Kidney glomerular epithelial cell (primary cell): ENCODE measurements at places on chromosomes 16 and 17.

- peak; percentile 85 for DNase-seq
Measured at GRCh38 chr17:7242717-7243452, 636 bp upstream of the GABARAP start.

DNA sequence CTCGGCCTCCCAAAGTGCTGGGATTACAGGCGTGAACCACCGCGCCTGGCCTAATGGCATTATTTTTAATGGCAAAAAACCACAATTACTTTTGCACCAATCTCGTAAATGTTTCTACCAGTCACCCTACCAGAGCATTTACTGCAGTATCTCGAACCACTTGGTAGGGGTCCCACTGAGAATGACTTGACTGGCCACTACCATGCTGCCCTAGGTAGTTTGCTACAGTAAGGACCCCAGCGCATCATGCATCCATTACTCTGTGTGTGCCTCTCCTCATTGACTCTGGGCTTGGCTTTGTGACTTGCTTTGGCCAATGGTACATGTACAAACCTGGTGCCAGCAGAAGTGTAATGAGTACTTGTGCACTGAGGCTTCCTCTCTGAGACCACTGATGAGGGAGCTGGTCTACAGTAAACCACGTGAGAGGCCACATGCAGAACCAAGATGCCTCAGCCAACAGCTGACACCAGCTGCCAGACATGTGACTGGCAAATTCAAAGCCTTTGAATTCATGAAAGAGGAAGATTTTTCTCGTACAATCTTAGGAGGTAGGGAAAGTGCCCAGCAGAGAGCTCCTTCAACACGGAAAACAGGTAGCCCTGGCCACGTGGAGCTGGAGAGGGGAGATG, 421.7 kb upstream of the C16orf82 start:
- no peak for DNase-seq

GRCh38 chr16:20867585-20867984, 32.6 kb downstream of the DCUN1D3 start:
- DNase-seq, result no peak

DNA sequence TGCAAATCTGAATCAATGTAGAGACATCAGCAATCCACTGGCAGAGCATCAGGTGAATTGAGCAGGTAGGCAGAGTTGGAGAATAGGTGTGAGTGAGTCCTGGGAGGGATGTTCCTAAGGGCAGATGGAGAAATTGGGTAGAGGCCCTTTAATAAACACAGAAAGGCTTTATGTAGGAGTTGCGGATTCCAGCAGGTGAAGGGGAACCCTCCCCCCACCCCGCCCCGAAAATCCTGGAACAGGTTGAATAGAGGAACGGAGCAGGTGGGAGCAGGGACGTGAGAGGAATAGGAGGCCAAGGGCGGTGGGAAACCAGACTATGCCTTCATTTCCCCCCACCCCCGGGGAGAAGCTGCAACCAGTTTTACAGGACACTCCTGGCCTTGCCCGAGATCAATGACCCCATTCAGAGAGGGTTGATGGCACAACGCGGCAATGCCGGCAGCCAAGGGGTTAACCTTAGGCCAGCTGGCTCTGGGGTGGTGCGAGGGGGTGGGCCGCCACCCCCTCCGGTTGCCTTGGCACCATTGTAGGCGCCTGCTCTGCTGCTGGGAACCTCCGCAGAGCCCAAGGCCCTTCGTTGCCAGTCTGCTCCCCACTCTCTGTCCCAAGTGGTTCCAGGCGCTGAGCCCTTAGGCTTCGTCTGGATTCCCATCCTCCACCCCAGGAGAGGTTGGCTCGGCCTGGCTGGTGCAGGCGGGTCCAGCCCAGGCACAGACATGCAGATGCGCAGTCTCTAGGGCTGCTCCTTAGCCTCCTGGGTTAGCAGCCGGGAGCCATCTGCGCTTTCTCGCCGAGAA, 814 bp upstream of the RUNDC3A start:
- peak; percentile 13 for DNase-seq

GRCh38 chr17:74513987-74514631, 17.2 kb downstream of the CD300LB start:
- no peak for DNase-seq

DNA sequence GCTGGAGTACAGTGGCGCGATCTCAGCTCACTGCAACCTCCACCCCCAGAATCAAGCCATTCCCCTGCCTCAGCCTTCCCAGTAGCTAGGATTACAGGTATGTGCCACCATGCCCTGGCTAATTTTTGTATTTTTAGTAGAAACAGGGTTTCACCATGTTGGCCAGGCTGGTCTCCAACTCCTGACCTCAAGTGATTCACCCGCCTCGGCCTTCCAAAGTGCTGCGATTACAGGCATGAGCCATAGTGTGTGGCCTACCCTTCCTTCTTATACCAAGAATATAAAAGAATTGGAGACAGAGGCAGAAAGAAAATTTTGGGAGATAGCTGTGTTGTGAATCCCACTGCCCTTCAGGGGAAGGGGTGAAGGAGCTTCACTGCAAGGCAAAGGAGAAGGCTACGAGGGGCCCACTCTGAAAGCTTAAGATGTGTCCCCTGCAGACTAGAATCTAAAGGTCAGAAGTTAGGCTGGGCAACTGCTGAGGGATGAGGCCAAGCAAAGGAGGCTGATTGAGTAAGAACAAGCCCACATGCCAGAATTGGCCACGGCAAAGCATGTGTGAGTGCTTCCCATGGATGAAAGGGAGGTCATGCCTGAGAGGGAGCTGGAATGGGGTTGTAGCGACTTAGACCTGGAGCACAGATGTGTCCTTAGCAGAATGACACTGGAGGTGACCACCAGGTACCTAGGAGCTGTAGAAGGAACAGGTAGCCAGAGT, 8.4 kb upstream of the CRYBA1 start:
- no peak for DNase-seq

DNA sequence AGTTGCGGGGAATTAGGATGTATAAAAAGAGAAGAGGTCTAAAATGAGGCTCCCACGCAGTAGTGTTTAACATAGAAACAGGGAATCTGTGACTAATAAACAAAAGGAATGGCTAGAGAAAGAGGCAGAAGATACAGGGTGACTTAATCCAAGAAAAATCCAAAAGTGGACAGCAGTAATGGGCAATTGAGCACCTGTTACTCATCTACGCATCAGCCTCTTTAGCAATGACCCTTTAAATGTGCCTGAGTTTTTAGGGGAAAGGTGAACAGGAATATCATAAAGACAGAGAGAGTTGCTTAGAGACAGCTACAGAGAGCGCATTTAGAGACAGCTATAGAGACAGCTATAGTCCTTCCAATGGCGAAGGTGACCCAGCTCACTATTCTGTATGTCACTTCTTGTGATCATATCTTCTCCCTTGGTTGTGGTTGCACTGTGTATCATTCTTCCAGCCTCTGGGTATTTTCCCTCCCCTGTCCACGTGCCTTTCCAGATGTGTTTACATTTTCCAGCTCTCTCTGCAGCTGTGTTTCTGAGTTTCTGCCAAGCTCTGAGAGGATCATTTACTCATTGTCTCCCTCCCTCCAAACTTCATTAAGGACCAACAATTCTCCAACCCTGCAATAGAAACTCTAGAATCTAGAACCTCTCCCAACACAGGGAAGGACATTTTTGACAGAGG, 61.5 kb downstream of the MYOCD start:
- DNase-seq, result peak; percentile 30

GRCh38 chr16:87996962-87997880, 46.0 kb downstream of the BANP start:
- no peak for DNase-seq

- DNase-seq, result no peak
Measured at GRCh38 chr17:77460514-77461046, 319.8 kb downstream of the SEC14L1 start.

GRCh38 chr16:73846007-73846330, 450.6 kb upstream of the PSMD7 start:
- DNase-seq, result no peak

- DNase-seq, result no peak
Measured at GRCh38 chr17:1039123-1039507, 42.2 kb downstream of the TIMM22 start.

DNA sequence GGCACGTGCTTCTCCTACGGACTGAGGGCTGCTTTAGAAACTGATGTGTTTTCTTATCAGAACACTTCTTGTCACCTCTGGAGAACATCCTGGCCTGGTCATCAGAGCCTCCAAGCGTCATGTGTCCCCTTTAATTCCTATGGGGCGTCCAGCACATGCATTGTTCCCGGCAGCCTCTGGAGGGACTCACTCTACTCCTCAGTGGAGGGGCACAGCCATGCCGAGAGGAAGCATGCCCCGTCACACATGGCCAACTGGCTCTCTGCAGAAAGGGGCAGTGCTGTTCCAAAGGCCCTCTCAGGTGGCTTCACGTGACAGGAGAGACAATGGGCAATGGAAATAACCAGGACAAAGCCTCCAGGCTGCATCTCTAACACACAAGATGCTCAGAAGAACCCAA, 31.8 kb downstream of the CDRT15L2 start:
- DNase-seq, result no peak

DNA sequence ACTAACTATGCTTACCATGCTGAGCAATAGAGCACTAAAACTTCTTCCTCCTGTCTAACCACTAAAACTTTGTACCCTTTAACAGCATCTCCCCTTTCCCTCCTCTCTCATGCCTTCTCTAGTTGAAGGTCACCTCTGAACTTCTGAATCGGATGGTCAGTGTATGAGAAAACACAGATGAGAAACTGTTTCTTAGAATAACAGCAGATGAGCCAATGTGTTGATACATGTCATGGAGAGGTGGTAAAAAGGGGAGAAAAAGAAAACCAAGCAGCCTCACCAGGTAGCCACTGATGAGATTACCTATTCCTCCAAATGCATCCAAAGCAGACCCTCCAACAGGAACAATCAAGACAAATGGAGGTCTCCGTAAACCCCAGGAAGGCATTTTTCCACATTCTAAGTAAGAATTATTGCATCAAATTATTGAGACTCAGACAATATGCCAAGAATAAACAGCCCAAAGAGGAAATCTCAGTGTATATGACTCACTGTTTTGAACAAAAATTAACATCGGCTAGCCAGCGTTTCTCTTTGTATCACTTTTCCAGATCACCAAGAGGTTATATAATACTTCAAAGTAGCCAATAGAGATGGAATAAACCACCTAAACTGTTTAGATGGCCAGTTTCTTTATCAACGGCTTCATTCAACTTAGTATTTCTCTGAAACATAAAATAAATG, 793.3 kb upstream of the SOX9 start:
- DNase-seq, result no peak

DNA sequence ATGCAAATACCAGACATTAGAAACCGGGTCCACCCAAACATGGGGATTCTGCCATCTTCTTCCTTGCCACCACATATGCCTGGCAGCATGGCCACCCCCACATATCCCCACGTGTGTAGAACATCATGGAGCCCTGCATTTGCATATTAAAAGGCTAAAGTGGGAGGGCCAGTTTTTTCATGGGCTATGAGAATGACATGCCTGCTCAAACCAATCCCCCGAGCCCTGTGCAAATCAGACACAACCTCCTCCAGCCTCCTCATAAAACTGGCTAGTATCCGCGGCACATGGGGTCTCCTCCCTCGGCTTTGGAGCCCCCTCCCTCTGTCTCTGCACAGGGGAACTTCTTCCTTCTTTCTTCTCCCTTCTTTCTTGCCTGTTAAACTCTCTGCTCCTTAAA, 174.9 kb upstream of the WSCD1 start:
- no peak for DNase-seq

GRCh38 chr16:23567602-23568001, 10.1 kb downstream of the UBFD1 start:
- no peak for DNase-seq

DNA sequence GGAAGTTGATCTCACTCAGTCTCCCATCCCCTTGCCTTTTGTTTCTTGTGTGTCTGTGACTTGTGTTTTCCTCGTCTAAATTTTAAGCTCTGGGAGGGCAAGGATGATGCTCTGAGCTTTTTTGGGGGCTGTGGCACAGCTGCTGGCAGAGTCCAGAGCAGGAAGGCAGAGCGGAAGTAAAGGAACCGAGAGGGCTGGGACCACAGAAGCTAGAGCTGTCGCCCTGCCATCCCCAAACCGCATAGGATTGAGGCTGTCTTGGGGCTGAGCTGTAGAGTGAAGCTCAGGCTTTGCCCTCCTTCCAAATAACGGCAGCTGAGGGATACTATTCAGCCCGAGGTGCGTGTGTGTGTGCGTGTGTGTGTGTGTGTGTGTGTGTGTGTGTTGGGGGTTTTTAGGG, 3.8 kb upstream of the DNAH2 start:
- DNase-seq, result no peak

- DNase-seq, result no peak
Measured at GRCh38 chr17:58047376-58048150, 35.7 kb upstream of the DYNLL2 start.

GRCh38 chr17:13735444-13735843, 133.7 kb upstream of the HS3ST3A1 start:
- DNase-seq, result no peak

- DNase-seq, result no peak
Measured at GRCh38 chr16:61763013-61763412, 273.2 kb downstream of the CDH8 start.

DNA sequence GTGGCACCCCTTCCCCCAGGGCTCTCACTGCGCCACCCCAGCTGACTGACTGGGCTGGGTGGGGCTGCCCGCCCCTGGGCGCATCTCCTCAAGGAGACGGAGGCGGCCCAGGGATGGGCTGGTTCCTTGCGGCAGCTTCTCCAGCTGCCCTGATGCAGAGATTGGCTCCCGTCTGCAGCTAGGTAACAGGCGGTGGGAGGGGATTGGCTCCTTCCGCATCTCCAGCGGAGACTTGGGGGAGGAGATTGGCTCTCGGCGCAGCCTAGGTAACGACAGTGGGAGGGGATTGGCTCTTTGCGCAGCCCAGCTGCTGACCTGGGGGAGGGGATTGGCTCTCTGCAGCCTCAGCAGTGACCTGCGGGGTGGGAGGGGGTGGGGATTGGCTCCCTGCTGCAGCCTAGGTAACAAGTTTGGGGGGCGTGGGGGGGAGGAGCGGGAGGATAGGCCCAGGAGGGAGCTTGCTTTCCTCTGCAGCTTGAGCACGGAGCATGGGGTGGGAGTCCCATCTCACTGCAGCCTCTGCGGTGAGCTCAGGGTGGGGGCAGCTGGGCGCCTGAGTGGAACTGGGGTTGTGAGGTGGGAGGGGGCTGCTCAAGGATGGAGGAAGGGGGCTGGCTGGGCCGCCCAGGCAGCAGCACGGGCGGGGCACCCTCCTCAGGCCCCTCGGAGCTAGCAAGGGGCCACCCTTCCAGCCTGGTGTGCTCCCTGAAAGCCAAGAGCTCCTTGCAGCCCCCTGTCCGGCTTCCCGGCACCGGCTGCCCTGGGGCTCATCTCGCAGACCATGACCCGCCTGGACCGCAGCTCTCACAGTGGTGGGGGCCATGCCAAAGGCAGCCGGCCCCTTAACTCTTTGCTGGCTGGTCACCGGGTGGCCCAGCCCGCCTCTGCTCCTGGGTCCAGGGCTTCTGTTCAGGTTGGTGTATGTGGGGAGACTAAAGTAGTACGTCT, 6.4 kb downstream of the NFE2L1 start:
- DNase-seq, result peak; percentile 89

GRCh38 chr16:57387598-57388354, 15.5 kb downstream of the CX3CL1 start:
- no peak for DNase-seq

- DNase-seq, result no peak
Measured at GRCh38 chr17:6940186-6940649, 55.6 kb upstream of the ALOX12 start.

GRCh38 chr17:41415411-41415810, 9.0 kb downstream of the KRT37 start:
- DNase-seq, result no peak
